ENCODE measurements at places on chromosomes 1 and 21. TPM values are rescaled to one million over a fixed set of nuclear protein-coding genes. Genes with fewer than 3 reads are reported as not detected.

Gene RCC2
- 48.7 TPM for total RNA-seq

Gene HSD3B1
- total RNA-seq, result not detected

Gene LCE2C
- total RNA-seq, result not detected

Gene RXRG
- 0.06 TPM for total RNA-seq

Gene F13B
- not detected for total RNA-seq

Gene DDAH1
- total RNA-seq, result 9.0 TPM

Gene OR14K1
- total RNA-seq, result not detected

Gene JAM2
- 0.06 TPM for total RNA-seq

Gene MAP7D1
- 267 TPM for total RNA-seq

Gene PFDN2
- total RNA-seq, result 103 TPM

Gene AKT3
- total RNA-seq, result 32.3 TPM

Gene GBP6
- not detected for total RNA-seq

Gene CEP350
- total RNA-seq, result 13.0 TPM

Gene NPPA
- total RNA-seq, result not detected

Gene EPS8L3
- total RNA-seq, result 0.43 TPM

Gene AQP10
- total RNA-seq, result not detected

Gene PPT1
- 70.6 TPM for total RNA-seq

Gene TMEM54
- 39.4 TPM for total RNA-seq

Gene PRKAB2
- total RNA-seq, result 7.5 TPM

Gene KCNT2
- 0.07 TPM for total RNA-seq

Gene CD5L
- total RNA-seq, result not detected

Gene SYPL2
- total RNA-seq, result 0.17 TPM

Gene PAX7
- total RNA-seq, result 0.89 TPM

Gene VN1R5
- total RNA-seq, result not detected

Gene CACNA1S
- total RNA-seq, result not detected

Gene TSNAX
- total RNA-seq, result 45.7 TPM

Gene MYOC
- total RNA-seq, result not detected

Gene LRRC38
- 0.06 TPM for total RNA-seq

Gene PTP4A2
- 244 TPM for total RNA-seq

Gene METTL18
- total RNA-seq, result 5.1 TPM

Gene FAM177B
- total RNA-seq, result not detected

Gene USH2A
- under 0.01 TPM for total RNA-seq

Gene PRAMEF4
- not detected for total RNA-seq

Gene PAPPA2
- 0.01 TPM for total RNA-seq

Gene CD1E
- not detected for total RNA-seq

Gene KLHL17
- total RNA-seq, result 11.3 TPM

Gene CATSPERE
- 0.02 TPM for total RNA-seq

Gene CACHD1
- 1.4 TPM for total RNA-seq

Gene PRDX6
- 303 TPM for total RNA-seq

All from A549 treated with dexamethasone at 1 μM for 4 hours (cell line).